ENCODE measurements at places on chromosomes 7 and 10. TPM values are rescaled to one million over a fixed set of nuclear protein-coding genes. Genes with fewer than 3 reads are reported as not detected.

COBL gene
- 49.2 TPM for total RNA-seq

NUTM2E gene
- 0.08 TPM for total RNA-seq

JAKMIP3 gene
- 0.10 TPM for total RNA-seq

BTBD16 gene
- total RNA-seq: 0.13 TPM

CBLL1 gene
- 21.5 TPM for total RNA-seq

SPDYE8 gene
- total RNA-seq: not detected

GUSB gene
- total RNA-seq: 63.7 TPM

TFEC gene
- total RNA-seq: 2.9 TPM

GPR26 gene
- total RNA-seq: not detected

AKR1D1 gene
- not detected for total RNA-seq

TBRG4 gene
- 91.0 TPM for total RNA-seq

ASIC3 gene
- 1.0 TPM for total RNA-seq

TMEM130 gene
- 1.5 TPM for total RNA-seq

DNA sequence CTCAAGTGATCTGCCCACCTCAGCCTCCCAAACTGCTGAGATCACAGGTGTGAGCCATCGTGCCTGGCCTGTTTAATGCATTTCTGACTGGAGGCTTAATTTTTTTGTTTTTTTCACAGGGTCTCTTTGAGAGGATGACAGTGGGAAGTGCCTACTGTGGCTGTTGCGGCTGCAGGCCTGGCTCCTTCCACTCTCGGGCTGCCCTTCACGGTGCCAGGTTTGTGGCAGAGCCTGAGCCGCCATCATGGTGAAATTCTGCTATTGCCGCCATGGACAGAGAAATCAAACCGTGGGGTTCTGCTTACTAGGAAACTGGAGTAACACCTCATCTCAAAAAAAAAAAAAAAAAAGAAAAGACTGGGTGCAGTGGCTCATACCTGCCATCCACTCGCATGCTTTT is 142.7 kb downstream of the CAMK1D start:
- DNase-seq: no peak

GRCh38 chr10:6023661-6024333 is 38.4 kb downstream of the IL2RA start:
- peak; percentile 11 for DNase-seq

GRCh38 chr10:79022565-79023230 is 46.1 kb upstream of the ZMIZ1 start:
- DNase-seq: no peak

GRCh38 chr10:5806745-5807144 is 6.5 kb downstream of the GDI2 start:
- no peak for DNase-seq

- peak; percentile 56 for DNase-seq
Measured at GRCh38 chr7:16880554-16880953, 1.2 kb downstream of the AGR3 start.

DNA sequence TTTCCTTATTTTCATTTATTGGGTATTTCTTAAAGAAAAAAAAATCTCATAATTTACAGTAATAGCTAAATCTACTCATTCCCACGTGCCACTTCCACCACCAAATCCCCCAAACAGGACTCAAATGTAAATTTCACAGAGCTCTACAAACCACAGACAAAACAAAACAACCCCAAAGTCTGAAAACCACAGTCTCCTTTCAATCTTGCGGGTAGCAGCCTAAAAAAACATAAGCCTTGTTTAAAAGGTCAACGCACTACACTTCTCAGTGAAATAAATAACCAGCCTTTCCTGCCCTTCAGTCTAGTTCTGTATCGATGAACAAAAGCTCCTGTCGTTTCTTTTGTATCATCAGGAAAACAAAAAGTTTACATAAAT is 121.8 kb upstream of the AFAP1L2 start:
- no peak for DNase-seq

DNA sequence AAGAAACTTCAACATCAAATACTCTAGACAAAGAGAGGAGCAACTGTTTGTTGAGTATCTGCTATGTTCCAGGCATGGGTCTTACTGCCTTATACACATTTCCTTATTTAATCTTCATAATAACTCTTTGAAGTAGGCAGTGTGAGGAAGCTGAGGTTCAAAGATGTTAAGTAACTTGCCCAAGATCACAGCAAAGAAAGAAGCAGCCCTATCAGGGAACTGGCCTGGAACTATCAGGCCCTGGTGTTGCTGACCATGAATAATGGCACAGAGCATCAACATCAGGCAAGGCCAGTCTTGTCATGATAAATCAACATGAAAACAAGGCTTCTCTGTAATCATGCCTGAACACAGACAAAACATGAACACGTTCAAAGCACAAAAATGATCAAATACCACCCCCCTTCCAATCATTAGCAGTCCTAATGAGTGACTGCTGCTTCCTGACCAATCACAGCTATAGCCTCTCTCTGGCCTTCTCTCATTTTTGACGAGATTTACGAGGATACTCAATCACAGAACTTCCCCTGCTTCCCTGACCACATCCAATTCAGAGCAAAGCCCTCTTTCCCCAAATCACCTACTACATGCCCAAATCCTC is 2.3 kb downstream of the GSDME start:
- no peak for DNase-seq

- DNase-seq: no peak
Measured at GRCh38 chr7:40716052-40716451, 581.2 kb downstream of the SUGCT start.

DNA sequence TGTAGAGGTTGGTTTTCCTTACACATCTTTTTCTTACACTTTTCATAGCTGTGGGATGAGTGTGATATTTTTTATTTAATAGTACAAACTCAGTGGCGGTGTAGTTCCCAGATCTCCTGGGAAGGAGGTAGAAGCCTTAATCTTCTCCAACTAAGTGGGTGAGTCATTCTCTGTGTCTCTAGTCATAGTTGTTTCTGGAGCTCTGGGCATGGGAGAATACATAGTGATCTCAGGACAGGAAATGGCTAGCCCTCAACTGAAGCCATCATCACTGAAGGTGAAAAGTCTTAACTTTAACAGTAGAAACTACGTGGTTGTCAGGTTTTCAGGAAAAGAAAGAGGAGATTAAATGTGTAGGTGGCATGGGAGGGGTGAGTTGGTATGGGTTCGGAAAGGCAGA is 319.4 kb upstream of the FZD8 start:
- no peak for DNase-seq

GRCh38 chr7:142303650-142304049 is 45.8 kb upstream of the PRSS58 start:
- DNase-seq: no peak

- no peak for DNase-seq
Measured at GRCh38 chr7:42627101-42627500, 284.8 kb downstream of the C7orf25 start.

- DNase-seq: no peak
Measured at GRCh38 chr7:99013266-99014112, 130.4 kb downstream of the SMURF1 start.

- DNase-seq: no peak
Measured at GRCh38 chr10:10208196-10208595, 809.5 kb upstream of the CELF2 start.

- no peak for DNase-seq
Measured at GRCh38 chr10:74165530-74165901, 14.5 kb downstream of the ADK start.

DNA sequence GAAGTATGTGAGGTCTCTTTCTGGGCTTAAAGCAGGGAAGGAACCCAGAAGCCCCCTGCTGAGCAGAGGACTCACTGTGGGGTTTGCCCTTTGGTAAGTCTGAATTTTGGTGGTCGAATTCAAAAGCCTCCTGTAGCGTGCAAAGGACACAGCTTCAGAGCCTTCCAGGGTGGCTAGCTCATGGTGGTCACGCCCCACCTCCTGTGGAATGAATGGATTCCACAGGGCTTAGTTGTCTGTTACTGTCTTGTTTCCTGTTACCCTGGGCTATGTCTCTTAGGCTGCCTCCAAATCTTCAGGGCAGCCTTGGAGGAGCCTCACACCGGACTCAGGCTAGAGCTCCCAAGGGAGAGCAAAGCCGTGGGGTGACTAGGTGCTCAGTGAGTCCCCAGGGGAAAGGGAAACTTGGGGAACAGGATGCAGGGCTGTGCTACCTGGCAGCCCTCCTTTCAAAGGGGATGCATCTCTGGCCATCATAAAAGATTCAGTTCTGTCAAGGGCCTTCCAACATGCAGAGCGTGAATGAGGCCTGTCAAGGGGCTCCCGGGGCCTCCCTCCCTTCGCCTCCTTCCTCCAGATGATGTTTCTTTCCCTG is 211.7 kb downstream of the CCSER2 start:
- DNase-seq: no peak

- peak; percentile 71 for DNase-seq
Measured at GRCh38 chr7:112898432-112899290, 108.5 kb upstream of the TMEM168 start.

DNA sequence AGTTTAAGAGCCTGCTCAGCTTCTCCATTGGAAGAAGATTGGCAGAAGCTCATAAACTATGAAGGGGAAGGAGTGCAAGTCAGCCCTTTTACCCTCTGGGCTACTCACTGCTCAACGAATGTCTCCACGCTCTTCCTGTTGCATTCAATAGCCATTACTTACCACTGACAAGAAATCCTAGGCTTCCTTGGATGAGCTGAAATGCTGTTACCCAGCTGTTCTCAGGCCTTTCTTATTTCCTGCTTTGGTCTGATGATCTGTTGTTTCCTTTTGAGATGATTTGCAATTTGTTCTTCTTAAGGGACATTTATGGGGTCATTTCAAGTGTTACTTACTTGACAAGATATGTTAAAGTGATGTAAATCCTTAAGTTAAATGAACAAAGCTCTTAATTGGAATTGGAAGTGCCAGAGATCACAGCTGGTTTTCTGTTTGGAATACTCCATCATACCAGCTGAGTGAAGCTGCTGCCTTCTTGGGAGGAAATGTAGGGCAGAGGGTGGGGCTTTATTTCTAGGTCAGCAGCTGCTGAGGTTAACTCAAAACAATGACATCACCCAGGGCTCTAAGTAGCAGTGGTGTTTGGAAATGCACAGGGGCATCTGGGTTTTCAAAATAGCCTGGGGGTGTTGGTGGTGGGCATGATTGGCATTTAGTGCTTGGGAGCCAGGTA is 170.0 kb downstream of the PRKCQ start:
- peak; percentile 53 for DNase-seq
